KBM-7 (cell line): ENCODE measurements at places on chromosomes 6 and 20.
A peak's percentile ranks its signal among the peaks of the same experiment; 100 is the strongest.

DNA sequence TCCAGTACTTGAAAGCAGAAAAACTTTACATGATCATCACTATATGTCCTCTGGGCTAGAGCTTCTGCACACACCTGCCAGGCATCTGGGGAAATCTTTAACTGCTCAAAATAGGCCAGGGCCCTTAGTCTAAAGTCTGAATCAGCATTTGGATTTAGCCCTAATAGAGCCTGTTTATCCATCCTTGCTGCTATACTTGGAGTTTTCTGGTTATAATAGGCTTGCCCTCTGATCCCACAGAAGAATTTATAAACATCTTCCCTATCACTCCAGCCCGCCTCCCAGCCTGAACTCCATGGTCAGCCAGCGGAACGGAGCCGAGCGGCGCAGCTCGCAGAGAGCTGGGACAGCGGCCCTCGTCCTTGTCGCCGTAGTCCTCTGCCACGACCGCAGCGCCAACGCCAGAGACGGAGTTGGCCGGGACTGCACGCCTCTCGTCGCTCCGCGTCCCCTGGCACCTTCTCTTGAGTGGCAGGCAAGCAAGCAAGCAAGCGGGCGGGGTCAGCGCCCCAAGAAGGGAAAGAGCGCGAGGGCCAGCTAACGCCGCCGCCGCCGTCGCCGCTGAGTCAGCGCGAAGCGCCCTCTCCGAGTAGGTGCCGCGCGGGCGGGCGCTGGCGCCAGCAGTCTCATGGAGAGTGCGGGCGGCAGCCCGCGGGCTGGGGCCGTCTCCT is 25.4 kb upstream of the ASIP start:
- peak; percentile 42 for DNase-seq

- no peak for DNase-seq
Measured at GRCh38 chr20:22343612-22344011, 240.8 kb downstream of the FOXA2 start.

- no peak for DNase-seq
Measured at GRCh38 chr6:35371494-35372262, 29.3 kb downstream of the PPARD start.

GRCh38 chr6:36772397-36772796 is 66.8 kb downstream of the CPNE5 start:
- DNase-seq, result no peak

DNA sequence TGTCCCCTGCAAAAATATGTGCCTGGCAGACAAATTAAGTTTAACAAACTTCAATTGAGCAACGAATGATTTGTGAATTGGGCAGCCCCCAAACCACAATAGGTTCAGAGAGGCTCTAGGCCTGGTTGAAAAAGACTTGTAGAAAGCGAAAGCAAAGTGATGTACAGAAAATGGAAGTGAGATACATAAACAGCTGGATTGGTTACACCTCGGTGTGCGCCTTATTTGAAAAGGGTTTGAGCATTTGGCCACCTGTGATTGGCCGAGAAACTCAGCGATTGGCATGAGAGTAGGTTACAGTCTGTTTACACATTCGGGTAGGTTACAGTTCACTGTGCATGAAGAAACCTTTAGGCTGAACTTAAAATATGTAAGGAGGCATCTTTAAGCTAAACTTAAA is 136.9 kb downstream of the CD83 start:
- no peak for DNase-seq

DNA sequence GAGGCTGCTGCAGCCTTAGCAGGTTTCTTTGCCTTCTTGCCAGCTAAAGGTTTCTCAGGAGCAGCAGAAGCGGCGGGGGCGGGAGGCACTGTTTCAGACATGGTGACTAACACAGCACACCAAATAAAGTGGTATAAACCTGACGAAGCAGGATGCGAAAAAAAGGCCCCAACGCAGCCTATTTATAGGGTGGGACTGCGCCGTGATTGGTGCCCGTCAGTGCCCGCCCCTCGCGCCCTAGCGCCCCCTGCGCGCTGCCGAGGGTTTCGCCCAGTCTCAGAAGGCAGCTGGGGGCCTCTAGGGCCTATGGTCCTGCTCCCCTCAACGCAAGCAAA is 55.0 kb downstream of the TRIM38 start:
- DNase-seq, result no peak

- no peak for DNase-seq
Measured at GRCh38 chr20:4726710-4727397, 5.1 kb downstream of the PRND start.

DNA sequence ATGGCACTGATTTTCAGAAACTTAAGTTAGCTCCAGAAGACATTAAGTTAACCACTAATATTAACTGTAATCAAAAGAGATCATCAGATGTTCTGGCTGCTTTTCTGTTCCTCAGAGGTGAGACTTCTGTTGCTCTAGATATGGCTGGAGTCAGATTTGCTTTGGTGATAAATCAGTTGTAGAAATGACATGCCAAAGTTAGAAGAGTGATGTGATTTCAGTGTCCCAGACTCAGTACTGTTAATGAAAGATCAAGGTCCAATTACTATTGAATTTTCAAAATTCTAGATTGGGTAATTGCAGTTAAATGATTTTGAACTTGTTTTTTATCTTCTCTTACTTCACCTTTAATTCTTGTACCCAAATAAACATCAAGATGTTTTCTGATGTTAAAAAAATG is 402.4 kb upstream of the SYNCRIP start:
- DNase-seq, result no peak

GRCh38 chr20:36065427-36065998 is 89.0 kb upstream of the EPB41L1 start:
- DNase-seq, result no peak

GRCh38 chr20:6115221-6115895 is 7.5 kb downstream of the FERMT1 start:
- no peak for DNase-seq

- no peak for DNase-seq
Measured at GRCh38 chr6:107510108-107510507, 20.2 kb downstream of the SOBP start.

- DNase-seq, result peak; percentile 21
Measured at GRCh38 chr6:89970609-89971337, 76.5 kb downstream of the GJA10 start.

DNA sequence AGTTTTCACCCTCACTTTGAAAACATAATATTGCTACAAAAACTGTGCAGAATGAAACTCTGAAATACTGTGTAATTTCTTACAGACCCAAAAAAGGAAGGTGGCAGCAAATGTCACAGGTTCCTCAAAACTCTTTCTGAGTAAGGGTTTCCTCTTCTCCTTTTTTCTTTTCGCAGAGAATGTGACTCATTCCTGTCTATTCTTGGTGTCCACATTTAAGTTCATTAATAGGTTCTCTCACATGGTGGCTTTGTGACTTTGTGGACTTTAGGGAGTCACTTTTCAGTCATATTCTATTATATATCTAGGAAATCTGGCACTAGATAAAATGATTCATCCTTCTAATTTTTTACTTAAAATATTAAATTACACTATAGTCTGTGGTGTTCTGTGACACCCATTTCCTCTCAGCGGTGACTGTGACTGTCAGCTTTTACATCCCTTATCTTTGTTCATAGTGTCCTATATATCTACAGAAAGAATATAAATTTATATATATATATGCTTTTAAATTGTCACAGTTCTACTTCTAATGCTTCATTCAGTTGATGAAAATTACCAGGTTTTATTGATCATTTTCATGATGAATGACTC is 126.8 kb upstream of the HCRTR2 start:
- DNase-seq, result peak; percentile 76

- peak; percentile 76 for DNase-seq
Measured at GRCh38 chr6:1604158-1605003, 5.3 kb upstream of the FOXC1 start.

GRCh38 chr6:106804346-106805335 is 169.9 kb downstream of the CD24 start:
- DNase-seq, result no peak

- no peak for DNase-seq
Measured at GRCh38 chr6:12286373-12287110, 3.6 kb upstream of the EDN1 start.

GRCh38 chr6:170128811-170129681 is 161.8 kb downstream of the DLL1 start:
- no peak for DNase-seq

- DNase-seq, result peak; percentile 9
Measured at GRCh38 chr6:81897793-81898192, 145.3 kb upstream of the TENT5A start.
